Activated CD8-positive, alpha-beta memory T cell treated with anti-CD3 and anti-CD28 coated beads for 1 hour (primary cell): ENCODE measurements at places on chromosomes 3 and 15.

- DNase-seq: no peak
These were observed 45.8 kb downstream of the ADPGK start for GRCh38 chr15:72737723-72738122.

DNA sequence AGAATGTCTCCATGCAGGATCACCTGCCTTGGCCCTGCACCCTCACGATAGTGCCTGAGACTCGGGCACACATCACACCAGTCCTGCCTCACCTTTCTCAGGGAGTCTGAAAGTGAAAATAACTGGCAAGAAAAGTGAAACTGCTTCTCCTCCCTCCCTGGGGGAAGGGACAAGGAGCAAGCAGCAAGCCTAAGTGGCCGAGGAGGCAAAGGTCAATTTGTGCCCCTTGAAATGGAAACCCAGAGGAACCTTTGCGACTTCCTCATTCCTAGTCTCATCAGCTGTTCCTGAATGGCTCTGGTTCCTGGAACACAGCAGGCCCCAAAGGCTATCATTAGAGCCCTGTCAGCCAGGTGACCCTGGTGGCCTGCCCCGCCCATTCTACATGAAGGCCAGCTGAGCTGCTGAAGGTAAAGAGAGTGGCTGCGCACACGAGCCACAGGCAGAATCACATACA, 28.0 kb upstream of the SLCO2A1 start:
- no peak for DNase-seq

DNA sequence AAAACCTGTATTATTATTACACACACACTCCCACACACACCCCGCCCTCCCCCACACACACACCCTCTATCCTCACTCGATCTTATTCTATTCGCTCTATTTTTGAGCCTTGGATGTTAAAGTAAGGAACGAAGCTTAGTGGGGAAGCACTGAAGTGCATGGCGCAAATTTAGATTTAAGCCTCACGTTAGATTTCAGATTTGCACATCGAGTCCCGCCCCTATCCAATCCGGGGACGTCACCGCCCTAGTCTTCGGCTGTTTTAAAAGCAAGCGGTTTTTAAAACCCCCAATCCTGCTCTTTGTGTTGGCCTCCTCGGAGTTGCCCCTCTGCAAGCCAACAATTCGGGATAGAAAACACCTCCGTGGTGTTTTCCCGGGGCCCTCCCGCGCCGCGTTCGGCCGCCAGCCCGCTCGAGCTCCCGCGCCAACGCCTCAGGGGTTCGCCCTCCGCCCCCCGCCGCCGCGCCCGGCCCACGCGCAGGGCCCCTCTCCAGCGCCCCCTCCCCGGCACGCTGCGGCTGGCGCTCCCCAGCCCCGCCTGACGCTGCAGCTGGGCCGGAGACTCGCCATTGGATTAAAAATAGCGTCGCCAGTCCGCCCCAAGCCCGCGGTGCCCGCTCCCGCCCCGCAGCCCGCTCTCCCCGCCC, at the start of gene USP13:
Gene USP13 (plus strand): TSS at position 594 of the 649 bp plus-strand sequence. CDS start 186 bp downstream, outside the sequence.
- DNase-seq: peak; percentile 17

DNA sequence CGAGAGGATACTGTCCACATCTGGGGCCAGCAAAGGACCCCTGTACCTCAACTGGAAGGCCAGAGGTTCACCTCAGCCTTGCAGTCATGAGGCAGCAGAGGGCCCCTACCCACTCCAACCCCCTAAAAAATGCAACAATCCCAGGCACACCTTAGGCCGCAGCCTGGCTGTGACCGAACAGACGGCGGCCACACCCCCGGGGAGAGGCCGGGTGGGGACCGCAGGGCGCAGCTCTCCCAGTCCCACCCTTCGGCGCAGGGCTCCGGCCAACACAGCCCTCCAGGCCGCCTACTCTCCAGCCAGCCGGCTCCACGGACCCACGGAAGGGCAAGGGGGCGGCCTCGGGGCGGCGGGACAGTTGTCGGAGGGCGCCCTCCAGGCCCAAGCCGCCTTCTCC, 457 bp upstream of the DNAJA4 start:
- DNase-seq: no peak

DNA sequence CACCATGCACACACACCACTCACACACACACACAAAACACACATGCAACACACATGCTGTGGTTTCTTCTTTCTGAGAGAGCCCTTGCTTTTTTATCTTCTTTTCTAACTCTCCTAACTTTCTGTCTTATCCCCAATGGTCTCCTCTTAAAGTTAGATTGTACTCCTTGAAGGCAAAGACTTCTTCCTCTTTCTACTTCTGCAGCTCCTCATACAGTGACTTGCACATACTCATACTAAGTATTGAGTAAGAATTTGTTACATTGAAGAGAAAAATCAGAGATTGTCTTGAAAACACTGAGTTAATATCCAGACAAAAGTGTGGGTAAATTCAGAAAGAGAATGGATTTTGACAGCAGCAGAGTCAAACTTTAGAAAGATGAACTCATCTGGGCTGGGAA, 64.4 kb downstream of the GTPBP8 start:
- DNase-seq: no peak

DNA sequence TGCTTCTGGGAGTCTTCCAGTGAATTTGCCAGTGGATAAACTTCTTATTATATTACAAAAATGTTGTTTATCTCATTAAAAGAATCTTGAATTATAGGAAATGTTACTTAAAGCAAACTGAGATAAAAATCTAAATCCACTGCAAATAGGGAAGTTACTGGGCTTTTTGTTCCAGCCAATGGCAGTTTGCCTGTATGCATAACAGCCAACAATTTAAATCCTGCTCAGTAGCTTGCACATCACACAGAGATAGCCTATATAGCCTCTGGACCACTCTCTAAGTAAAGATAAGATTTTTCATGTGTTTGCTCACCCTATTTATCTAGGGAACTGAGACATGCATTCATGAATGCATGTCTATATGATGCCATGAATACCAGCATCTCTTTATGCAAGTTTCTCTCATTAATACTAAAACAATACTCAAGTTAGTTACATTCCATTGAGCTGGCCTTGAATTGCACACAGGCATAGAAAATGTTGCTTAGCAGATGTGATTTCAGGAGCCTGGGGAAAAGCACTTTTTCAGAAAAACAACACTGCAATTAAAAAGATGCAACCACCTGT, 92.1 kb upstream of the GPR149 start:
- no peak for DNase-seq

- DNase-seq: no peak
These were observed 12.8 kb downstream of the SH3BP5 start for GRCh38 chr3:15319575-15319974.

DNA sequence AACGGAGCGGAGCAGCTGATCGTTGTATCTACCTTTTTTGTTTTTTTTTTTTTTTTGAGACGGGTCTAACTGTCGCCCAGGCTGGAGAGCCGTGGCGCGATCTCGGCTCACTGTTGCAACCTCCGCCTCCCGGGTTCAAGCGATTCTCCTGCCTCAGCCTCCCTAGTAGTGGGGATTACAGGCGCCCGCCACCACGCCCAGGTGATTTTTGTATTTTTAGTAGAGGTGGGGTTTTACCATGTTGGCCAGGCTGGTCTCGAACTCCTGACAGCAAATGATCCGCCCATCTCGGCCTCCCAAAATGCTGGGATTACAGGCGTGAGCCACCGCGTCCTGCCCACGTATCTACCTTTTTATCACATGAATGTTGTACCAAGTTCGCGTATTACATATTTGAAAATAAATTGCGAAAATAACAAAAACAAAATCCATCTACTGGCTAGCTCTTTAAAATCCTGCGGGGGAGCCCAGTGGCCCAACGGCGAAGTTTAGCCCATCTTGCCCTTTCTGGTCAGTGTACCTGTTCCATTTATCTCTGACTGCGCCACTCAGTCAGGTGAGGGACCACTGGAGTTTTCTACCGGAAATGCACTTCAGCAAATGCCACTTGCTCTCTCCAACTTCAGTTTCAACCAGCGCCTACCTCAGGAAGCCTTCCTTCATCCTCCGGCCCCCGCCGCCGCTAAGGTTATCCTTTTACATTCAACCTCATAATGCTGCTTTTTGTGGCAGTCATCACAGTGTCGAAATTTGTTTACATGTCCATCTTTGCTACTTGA, 1.2 kb upstream of the EIF3J start:
- no peak for DNase-seq

GRCh38 chr3:186825872-186826409, 16.6 kb upstream of the ADIPOQ start:
- DNase-seq: no peak
